ENCODE measurements at places on chromosomes 5 and 9.

- DNase-seq: no peak
Observed at GRCh38 chr9:98790134-98790841, 6.1 kb downstream of the ANKS6 start.

- no peak for DNase-seq
Observed at GRCh38 chr9:37197158-37198038, 77.0 kb downstream of the ZCCHC7 start.

DNA sequence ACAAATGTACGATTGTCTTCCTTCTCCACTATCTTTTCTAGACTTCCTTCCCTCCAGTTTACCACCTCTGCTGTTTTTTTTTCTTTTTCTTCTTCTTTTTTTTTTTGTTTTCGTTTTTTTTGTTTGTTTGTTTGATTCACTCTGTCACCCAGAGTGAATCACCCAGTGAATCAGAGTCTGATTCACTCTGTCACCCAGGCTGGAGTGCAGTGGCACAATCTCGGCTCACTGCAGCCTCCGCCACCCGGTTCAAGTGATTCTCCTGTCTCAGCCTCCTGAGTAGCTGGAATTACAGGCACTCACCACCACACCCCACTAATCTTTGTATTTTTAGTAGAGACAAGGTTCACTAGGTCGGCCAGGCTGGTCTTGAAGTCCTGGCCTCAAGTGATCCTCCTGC is 375.7 kb downstream of the NTRK2 start:
- no peak for DNase-seq

- DNase-seq: no peak
Observed at GRCh38 chr9:123150708-123151503, 117.4 kb downstream of the GPR21 start.

DNA sequence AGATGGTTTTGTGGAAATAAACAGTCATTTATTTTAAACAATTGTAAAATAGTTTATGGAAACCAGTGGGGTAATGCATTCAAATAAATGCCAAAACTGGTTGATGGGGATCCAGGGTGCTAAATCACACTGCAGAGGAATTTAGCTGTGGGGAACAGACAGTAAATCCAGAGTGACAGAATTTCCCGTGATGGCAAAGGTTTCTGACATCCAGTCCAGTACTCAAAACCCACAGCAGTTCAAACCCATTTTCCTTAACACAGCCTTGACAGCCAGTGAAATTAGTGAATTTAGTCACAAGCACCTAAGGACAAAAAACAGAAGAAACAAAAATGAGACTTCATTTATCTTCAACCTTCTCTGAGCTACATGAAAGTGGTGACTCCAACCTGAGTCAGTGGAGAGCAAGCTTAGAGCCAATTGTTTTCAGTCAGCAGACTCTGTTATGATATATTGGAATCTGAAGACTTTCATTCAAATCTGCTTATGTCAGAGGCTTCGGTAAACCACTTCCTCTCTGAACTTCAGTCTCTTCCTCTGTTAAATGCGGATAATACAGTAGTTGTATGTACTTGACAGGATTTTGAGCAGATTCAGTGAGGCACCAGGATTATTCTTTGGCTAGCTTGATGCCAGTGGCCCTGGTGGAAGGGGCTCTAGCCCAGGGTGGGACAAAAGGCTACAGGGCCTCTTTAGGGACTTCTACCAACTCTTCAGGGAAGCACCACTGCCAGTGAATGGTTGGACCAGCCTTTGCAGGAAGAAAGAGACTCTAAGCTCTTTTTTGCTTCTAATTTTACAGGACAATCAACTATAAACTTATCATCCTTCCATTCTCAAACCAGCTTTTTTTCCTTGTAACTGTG is 185.3 kb downstream of the MAPKAP1 start:
- DNase-seq: no peak

DNA sequence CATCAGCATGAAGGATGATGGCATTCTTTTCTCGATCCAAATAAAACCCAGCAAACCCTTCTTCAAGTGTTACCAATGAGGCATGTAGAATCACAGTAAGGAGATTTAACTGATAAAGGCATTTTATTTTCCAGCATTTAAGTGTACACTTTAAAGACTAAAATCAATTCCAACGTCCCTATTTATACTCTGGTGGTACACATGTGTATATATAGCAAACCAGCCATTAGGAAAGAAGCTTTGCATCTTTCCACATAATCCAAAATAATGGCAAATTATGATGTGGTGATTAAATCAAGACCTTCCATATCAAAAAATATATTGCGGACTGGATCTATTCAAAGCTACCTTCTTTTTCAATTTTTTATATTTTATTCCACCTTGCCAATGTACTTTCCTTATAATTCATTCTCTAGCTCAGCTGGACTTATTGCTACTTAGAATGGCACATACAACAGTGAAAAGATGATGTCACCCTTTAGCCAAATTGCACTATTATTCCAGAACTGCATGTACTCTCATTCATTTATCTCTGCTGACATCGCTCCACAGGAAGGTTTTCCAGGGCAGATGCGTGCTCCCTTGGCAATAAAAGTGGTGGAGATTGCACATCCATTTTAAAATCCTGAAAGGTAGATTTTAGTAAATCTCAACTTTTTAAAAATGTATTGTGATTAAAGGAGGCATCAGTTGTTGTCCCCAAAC is 63.3 kb upstream of the SLC30A5 start:
- no peak for DNase-seq

GRCh38 chr9:84310883-84311282 is 29.7 kb downstream of the SLC28A3 start:
- DNase-seq: no peak

- DNase-seq: no peak
Observed at GRCh38 chr5:80216753-80217596, 38.9 kb downstream of the SERINC5 start.

GRCh38 chr5:65832603-65833228 is 93.7 kb upstream of the ERBIN start:
- no peak for DNase-seq

DNA sequence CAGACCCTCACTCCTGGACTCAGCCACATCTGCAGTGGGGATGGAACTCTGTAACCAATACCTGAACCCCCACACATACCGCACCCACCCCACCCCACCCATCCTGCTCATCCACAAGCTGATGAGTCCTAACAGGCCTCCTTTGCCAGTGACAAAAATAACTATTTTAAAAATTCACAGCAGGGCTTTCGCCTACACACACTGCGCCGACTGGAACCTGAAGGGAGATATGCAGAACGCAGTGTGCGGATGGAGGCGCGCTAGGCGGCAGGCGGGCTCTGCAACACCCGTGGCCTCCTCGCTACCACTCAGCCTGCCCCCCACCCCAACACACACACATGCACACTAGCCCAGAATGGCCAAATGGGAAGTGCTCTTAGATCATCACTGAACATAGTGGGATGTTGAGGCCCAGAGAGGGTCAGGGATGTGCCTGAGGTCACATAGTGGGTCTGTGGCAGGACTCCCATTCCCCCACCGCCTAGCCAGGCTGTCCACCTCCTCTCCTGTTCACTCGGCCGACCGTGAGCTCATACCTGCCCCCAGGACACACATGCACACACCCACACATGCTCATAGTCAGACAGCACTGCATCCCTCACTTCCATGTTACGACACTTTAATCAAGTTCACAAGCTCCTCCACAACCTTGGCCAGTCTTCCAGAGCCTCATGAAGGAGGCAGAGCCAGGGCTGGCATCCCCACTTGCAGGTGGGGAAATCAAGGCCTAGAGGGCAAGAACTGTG is 6.3 kb upstream of the CAMK2A start:
- DNase-seq: no peak

- DNase-seq: no peak
Observed at GRCh38 chr5:67154556-67155206, 41.9 kb downstream of the CD180 start.

DNA sequence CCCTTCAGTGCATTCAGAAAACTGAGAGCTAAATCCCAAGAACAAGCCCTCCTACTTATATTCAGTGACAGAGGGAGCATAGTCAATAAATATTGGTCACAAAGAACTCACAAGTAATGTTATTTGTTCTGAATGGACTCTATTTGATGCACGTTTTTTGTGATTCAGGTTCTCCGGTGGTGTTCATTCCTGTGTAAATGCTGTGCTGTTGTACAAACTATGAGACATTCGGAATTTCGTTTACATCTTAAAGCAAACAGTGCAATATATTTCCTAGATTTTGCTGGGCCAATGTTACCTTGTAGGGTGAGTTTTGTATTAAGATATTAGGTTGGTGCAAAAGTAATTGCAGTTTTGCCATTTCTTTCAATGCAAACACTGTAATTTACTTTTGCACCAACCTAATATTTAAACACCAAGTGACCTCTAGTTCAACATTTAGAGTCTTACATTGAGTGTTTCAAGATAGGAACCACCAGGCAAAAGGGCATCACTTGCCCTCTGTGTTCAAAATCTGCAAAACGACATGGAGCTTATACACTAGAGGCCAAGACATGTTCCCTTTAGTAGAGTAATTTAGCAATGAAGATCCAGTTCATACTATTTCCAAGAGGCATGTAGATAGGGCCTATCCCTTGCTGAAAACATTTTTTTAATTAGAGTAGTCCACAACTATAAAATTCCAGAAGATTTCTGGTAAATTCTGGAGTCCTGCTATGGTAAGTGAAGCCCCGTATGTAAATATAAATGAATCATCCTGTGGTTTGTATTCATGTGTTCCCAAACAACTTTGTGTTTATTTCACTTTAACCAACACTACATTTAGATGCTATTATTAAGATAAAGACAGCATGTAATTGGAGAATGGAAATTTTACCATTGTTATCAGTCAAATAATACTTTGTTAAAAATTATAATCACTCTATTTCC is 444.0 kb upstream of the PTGER4 start:
- no peak for DNase-seq

GRCh38 chr9:132590318-132591182 is 8.1 kb downstream of the BARHL1 start:
- DNase-seq: no peak

DNA sequence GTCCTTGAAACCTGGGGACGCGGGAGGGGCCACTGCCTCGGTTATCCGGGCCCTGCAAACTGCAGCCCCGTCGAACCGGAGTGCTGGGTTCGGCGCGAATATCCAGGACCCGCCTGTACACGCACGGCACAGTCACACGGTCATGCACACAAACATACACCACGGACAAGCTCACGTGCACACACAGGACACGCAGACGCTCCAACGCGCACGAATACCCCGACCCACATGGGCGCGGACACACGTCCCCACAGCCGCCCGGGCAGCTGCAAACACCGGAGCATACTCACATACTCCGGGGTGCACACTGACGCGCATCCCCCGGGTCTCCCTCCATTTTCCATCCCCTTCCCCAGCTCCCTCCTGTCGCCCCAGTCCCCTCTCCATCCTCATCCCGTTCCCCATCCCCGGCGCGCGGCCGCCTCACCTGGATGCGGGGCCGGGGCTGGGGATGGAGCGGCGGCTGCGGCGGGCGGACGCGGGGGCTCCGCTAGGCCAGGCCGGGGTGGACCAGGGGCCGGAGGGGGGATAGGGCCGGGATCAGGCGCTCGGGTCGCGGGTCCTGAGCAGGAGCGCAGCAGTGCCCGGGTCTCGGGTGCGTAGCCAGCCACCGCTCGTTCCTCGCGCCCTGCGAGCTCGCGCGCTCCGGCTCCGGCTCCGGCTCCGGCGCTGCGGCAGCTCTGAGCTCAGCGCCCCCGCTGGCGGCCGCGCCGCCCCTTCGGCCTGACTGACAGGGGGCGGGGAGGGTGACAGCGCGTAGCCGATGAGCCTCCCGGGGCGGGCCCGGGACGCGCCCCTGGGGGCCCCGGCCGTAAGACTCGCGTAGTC is at the start of the genes EIF4E1B and SNCB:
Gene EIF4E1B (plus strand): TSS at position 823 of the 828 bp plus-strand sequence. CDS start 12,113 bp downstream, outside the sequence.
Gene SNCB (minus strand): TSS at position 682 of the 828 bp plus-strand sequence. CDS start 880 bp downstream, outside the sequence.
- no peak for DNase-seq

GRCh38 chr5:22985446-22985845 is 132.3 kb upstream of the CDH12 start:
- no peak for DNase-seq

GRCh38 chr9:85594316-85594715 is 147.4 kb downstream of the AGTPBP1 start:
- DNase-seq: no peak

- DNase-seq: no peak
Observed at GRCh38 chr5:74638970-74639806, 1.3 kb downstream of the ENC1 start.

DNA sequence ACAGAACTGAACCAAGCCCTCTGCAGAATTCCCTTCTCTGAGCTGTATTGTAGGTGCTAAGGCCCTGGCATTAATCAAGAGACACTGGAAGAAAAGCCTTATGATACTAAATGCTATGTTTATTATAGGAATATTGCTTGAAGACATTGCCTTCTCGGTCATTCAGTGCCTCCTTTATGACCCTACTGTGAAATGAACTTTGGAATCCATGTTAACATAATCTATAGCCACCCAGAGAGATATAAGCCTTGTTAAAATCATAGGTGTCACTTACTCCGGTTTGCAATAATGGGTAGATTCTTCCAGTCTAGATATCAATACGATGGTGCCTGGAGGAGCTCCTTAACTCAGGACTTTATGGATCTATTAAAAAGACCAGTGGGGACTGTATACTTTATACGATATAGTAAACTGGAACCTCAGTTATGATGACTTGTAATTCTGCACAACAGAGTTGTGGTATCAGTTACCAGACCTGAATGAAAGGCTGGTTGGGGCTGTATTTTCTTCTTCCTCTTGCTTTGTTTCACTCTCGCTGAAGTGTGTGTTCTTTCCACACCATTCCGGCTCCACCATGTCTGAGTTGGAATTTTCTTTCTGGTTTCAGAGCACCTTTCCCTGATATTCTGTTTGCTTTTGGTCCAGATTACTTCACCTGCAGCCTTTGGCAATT is 154.5 kb downstream of the DROSHA start:
- DNase-seq: no peak

DNA sequence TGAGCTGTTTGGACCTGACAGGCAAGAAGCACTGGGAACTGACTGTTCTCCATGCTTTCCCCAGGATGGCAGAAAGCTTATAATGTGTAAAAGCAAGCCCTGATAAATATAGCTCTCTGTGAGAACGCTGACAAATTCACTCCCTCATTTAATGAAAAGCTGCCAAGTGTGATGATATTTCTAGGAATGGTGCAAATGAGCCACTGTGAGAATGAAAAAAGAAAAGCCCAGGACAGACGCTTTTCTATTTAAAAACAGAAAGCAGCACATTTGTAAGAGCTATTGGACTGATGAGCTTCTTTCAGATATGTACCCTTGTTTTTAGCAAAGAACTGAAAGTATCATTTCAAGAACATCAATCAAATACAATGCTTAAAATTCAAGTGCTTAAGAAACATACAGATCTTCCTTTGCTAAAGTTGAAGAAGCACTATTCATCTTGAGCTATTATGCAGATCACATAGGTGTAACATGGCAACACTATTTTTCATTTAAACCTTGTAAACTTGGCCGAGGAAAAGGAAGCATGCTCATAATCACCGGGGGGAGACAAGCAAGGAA is 842.6 kb upstream of the ACO1 start:
- DNase-seq: no peak

GRCh38 chr9:23796209-23796608 is 29.8 kb downstream of the ELAVL2 start:
- DNase-seq: no peak

GRCh38 chr5:40784027-40784653 is 14.0 kb downstream of the PRKAA1 start:
- no peak for DNase-seq

DNA sequence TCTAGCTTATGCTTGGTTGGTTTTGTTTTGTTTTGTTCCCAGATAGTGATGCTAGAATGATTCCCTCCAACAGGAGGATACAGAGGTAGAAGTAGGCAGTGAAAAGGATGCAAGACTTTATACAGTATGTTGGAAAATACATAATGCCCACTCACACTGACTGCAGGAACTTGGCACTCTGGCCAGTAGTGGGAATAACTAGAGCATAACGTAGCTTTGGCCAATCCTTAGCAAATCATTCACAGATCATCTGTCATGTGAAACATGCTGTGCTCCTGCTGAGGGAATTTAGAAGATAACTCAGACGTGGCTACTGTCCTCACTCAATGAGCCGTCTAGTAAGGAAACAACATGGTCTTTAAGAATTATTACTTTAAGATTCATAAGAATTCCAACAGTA is 13.5 kb downstream of the CFAP90 start:
- DNase-seq: no peak

Data from activated CD8-positive, alpha-beta memory T cell treated with anti-CD3 and anti-CD28 coated beads for 1 hour (primary cell).